Stimulated activated CD4-positive, alpha-beta T cell treated with anti-CD3 and anti-CD28 coated beads, Interleukin-12 subunit alpha, Interleukin-12 subunit beta, amount 100 ng/mL, for 24 hours (primary cell): ENCODE measurements at places on chromosomes 12 and 14.
A peak's percentile ranks its signal among the peaks of the same experiment; 100 is the strongest.

DNA sequence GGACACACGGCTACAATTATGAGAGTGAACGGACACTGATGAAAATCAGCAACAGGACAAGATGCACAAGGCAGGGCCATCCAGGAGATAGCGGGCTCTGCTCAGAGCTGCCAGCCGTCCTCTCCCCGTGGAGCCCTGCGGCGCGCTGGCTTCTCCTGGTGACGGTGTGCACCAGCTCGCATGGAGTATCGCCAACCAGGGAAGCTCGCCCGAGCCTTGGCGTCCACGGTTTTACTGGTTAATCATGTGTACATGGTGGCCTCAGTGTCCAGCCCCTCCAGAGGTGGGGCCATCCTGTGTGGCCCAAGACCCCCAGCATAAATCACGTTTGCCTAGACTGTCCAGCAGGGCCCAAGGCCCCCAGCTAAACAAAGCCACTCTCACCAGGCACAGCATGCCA, 31.2 kb upstream of the DYNC1H1 start:
- DNase-seq: no peak

DNA sequence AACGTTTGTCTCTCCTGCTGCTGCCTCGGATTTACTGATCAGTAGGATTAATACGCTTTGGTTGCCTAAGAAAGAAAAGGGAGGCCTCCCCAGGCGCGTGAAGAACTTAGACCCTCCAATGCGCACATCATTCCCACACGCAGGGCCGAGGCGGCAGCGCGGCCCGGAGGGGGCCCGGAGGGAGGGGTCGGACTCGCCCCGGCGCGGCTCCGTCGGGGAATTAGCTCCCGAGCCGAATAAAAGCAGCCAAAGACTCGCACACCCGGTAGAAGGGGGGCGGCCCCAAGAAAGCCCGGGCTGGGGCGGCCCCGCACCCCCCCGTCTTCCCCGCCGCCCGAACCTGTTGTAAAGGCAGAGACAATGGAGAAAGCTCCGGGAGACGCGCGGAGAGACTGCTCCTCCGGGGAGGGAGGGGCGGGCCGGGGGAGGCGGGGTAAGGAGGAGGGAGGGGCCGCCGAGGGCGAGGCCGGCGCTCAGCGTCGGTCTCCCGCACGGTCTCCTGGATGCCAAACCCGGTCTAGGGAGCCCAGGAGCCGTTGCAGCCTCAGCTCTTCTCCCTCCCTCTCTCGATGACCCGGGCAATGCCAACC, at the start of gene NELL2:
Gene NELL2, minus strand, starts transcription at position 362 of the 590 bp plus-strand sequence. CDS start 446 bp downstream, outside the sequence.
- peak; percentile 50 for DNase-seq

- no peak for DNase-seq
Observed at GRCh38 chr12:119613319-119613936, 19.9 kb downstream of the TMEM233 start.

DNA sequence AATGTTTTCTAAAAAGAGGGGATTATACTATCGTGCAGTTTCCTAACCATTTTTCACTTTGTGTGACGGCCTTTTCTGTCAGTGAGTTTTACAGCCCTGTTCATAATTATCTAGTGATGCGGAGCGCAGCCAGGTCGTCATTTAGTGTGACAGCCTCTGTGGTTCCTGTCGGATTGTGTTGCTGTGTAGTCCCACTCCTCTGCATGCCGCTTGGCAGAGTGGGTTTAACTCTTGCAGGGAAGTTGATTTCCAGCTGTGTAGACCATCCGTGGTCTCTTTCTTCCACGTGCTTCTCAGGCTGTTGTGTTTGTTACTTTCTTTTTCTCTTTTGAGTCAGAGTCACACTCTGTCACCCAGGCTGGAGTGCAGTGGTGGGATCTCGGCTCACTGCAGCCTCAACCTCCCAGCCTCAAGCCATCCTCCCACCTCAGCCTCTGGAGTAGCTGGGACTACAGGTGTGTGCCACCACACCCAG, 8.6 kb downstream of the RAN start:
- DNase-seq: no peak

GRCh38 chr12:30646821-30647220, 48.8 kb downstream of the IPO8 start:
- DNase-seq: no peak
